ENCODE measurements at places on chromosomes 5 and 9.

DNA sequence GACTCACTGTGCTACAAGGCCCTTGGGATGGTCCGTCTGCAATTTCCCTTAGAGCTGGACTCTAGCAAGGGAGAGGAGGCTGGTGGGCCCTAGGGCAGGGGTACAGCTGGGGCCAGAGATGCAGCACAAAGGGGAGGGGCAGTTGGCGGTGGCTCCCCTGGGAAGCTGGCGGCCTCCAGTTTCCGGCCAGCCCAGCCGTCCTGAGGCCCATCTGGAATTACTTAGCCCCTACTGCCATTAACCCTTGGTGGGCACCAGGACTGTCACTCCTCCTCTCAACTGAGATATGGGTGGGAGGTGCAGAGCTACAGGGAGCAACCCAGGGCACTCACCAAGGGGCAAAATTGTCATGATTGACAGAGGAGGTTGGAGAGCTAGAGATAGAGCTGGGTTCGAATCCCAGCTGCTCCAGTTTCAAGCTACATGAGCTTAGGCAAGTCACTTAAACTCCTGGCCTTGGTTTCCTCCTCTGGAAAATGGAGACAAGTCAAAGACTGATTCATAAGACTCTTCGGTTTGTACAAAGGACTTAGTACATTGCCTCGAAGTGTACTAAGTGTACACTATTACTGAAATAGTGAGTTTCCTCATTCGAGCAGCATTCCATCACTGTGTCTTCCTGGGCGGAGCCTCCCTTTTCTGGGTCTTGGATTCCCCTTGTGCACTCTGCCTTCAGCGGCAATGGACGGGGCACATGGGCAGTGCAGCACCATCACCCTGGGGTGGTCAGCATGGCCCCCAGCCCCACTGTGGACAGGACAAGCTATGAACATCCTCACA, 2.7 kb upstream of the PDGFRB start:
- DNase-seq, result no peak

DNA sequence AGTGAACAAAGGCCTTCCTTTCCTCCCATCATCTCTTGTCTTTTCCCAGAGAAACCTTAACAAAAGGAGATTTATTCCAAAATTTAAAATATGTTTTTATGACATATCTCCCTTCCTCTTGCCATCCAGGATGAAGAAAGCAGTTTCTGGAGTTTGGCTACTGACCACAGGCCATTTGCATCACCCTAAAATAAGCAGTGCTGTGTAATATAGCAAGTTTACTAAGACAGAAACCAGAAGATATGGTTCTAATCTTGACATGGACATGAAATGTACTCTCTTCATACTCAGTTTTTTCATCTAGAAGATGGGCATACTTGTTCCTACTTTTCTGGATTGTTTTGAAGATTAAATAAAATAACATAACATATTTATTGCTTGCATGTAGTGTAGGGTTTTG, 50.2 kb upstream of the ZFAND5 start:
- no peak for DNase-seq

DNA sequence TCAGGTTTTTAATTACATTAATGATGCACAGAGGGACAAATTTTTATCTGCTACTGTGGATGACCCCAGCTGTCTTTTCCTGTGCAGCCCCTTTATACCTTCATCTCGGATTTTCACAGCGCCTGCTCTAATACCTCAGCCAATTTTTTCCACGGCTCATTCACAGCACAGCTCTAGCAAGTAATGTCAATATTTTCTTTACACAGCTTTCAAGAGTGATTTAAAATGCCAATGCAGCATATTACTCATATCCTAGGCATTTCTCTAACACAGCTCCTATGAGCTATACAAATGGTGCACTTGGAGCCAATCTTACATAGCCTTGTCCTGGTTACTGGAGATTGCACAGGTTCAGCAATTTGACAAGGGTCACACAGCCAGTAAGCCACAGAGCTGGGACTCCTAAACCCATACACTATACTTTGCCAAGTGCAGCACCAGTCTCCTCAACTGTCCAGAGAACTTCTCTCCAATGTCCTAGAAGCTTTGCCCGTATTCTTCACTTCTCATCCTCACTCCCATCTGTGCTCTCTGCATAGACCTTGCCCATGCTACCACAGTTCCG, 661.8 kb downstream of the DTWD2 start:
- no peak for DNase-seq

- DNase-seq, result no peak
These were observed 67.0 kb upstream of the TGFBR1 start for GRCh38 chr9:99037769-99038483.

DNA sequence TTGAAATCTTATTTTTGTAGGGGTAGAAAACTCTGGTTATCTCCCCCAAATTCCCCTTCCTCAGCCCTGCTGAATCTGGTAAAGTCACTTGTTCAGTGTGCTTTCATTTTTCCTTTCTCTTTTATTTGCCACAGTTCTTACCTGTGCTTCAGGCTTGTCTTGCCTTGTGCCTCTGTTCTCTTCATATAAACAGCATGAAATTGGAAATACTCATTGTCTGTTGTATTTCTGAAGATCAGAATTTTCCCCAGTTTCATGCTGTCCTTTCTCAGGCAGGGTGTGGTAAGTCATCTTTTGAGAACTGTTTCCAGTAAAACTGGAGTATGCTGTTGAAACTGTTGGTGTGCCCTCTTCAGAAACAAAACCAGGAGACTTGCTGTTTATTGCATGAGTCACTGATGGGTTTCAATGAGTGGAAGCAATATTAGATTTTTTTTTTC, 7.0 kb downstream of the PAM start:
- no peak for DNase-seq

DNA sequence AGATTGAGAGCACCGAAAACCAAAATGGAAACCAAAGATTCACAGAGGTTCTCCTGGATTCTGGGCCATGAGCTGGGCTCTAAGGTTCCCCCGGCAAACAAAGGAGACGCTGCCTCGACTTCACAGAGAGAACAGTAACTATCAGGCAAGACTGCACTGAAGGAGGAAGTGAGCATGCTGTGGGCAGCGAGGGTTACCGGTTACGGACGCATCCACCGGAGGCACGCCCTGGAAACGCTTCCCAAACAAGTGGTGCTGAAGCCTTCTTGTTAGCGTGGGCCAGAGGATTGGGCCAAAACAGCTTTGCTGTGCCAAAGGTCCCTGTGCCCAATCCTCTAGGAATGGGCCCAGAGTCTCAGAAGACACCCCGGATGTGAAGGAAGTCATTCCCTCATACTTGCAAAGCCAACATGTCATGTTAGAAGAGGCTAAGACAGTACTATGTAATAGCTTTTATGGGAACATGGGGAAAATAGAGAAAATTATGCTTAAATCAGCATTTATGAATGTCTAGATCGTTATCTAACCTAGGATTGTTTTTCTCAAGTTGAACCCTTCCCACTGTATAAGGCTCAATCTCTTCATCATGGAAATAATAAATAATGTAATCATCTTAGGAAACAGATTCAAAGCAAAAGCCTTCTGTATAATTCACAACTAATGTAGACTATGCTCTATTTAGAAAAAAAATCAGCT, 145.4 kb downstream of the GABBR2 start:
- no peak for DNase-seq

GRCh38 chr5:154044581-154044980, 5.8 kb downstream of the MFAP3 start:
- DNase-seq, result no peak

DNA sequence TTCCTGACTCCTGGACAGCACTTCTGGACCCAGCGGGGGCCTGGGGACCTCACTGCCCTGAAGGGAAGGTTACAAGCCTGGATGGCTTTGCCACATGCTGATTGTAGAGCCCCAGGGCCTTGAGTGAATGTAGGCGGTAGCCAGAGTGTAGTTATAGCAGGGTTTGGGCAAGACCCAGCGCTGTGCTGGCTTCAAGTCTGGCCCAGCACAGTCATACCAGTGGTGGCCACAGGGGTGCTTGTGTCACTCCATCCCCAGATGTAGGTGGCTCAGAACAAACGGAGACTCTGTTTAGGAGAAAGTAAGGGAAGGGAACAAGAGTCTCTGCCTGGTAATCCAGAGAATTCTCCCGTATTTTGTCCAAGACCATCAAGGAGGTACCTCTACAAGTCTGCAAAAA, 84.6 kb downstream of the STARD4 start:
- DNase-seq, result no peak

DNA sequence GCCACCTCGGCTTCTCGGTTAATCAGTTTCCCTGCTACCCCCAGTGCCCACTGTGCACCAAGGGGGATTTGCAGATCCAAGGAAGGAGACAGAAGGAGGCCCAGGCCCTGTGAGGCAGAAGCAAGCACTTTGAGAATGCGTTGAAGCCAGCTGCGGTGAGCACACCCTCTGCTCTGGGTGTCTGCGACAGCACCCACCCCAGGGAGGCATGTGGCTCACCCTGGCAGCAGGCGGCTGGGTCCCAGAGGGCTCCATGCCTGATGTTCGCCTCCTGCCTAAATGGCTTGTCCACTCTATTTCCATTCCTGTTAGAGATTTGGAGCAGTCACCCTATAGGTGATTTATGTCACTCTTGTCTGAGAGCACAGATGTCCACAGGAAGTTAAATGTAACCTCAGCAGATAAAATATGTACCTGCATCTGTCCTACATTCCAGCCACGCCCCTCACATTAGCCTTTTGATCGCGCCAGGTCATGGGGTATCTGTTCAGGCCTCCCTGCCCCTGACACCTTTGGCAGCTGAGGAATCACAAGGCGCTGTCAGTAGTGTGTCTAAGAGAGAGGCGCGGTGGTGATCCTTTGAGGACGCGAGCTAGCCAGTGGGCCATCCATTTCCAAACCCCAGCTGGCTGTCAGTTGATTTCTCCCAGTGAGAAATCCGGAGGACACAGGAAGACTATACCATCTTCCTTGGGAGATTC, 28.1 kb downstream of the PTGES2 start:
- DNase-seq, result no peak

GRCh38 chr5:154143211-154143641, 47.3 kb upstream of the GALNT10 start:
- no peak for DNase-seq

DNA sequence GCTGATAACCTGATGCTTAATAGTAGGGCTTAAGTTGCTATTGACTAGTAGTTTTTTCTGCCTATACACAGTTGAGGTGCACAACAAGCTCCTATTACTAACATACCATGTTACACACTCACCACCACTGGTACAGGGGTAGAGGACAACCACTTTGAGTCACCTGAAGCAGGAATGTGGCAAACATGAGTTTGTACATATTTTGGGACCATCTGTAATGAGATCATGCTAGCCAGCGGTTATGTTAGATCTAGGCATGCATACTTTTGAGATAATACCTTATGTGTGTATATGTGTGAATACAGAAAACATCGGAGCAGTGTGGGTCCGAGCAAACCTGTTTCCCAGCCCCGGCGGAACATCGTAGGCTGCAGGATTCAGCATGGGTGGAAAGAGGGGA, 72.8 kb upstream of the NXNL2 start:
- no peak for DNase-seq

DNA sequence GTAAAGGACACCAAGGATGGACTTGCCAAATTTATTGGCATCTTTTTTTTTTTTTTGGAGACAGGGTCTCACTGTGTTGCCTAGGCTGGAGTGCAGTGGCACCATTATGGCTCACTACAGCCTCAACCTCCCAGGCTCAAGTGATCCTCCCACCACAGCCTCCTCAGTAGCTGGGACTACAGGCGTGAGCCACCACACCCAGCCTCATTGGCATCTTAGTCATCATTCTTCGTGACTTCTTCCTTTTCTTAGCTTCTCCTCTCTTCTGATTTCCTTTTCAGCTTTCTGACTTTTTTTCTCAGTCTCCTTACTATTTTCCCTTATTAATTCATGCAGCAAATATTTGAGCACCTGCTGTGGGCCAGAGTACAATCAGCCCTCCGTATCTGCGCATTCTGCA, 6.1 kb downstream of the MAML1 start:
- no peak for DNase-seq

DNA sequence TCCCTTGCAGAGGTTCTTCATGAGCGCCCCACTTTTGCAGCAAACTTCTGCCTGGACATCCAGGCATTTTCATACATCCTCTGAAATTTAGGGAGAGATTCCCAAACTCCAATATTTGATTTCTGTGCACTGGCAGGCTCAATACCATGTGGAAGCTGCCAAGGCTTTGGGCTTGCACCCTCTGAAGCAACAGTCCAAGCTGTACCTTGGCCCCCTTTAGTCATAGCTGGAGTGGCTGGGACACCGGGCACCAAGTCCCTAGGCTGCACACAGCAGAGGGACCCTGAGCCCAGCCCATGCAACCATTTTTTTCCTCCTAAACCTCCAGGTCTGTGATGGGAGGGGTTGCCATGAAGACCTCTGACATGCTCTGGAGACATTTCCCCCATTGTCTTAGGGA, 74.7 kb downstream of the ZFAND5 start:
- DNase-seq, result no peak

DNA sequence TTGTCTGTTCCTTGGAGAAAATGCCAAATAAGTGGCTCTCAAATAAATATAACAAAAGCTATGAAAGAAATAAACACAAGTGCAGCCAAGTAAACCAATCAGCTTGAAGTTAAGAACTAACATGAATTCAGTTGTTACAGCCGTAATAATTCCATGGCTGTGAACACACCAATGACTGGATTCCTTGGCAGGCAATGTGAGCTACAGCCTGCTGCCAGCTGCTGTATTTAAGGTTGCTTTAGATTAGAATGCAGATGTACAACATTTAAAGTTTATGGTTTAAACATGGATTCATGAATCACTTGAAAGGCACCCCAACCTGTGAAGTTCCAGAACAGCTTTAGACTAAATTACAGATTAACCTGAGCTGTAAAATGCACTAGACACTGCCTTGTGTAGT, 626.4 kb upstream of the SEMA6A start:
- DNase-seq, result no peak

DNA sequence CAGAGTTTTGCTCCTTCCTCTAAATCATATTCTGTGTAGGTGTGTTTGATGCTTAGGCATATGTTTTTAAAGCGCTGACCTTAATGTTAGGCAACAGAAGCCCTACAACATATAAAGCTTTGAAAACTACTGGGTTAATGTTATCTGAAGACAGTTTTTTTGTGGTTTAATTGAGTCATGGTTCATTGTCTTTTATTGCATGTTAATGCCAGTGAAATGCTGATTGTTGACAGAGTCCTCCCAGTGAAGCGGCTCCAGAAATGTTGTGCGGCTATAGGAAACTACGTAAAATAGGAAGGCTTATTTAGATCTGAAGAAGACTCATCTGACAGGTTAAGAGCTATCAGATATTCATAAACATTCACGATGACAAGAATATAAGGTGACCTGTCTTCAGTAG, 424.6 kb downstream of the CCDC171 start:
- no peak for DNase-seq

DNA sequence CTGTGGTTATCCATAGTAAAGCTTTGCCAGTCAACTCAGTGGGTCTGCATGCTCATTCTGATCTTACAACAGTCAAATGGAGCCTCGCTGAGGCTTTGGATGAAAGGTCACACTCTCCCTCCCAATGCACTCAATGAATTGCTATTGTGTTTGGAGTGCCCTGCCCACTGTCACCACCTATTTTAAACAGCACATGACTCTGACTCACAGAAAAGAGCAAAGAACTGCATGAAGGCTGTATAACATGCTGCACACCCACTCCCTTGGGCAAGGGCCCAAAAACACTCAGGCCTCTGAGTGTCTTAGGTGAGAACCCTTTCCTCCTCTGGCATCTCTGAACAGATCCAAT, 118.7 kb upstream of the CCDC112 start:
- DNase-seq, result no peak

- no peak for DNase-seq
These were observed 8.7 kb downstream of the EBF1 start for GRCh38 chr5:159091065-159091464.

GRCh38 chr5:155066886-155067595, 53.5 kb downstream of the KIF4B start:
- no peak for DNase-seq

GRCh38 chr9:119853126-119853525, 483.9 kb upstream of the BRINP1 start:
- DNase-seq, result no peak

- DNase-seq, result no peak
These were observed 2.0 kb downstream of the CYFIP2 start for GRCh38 chr5:157267761-157268480.

All from RWPE2 (cell line).